ENCODE measurements at places on chromosomes 2 and 18.

GRCh38 chr2:168450732-168451131 is 5.3 kb upstream of the CERS6 start:
- no peak for DNase-seq

DNA sequence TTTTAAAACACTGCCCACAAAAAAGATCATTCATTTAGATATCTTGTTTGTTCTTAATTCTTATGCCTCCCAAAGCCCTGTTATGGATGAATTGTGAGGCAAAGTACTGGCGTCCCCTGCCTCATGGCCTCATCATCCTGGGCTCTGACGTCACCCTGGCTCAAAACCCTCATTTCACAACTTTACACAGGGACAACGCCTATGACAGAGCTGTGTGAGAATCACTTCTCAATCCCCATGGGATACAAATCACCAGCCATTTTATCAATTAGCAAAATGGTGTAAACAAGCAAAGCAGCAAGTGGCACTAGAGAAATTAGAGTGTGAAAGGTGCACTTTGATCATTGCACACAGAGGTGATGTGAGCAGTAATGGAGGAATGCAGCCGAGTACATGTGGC is 16.6 kb downstream of the FHOD3 start:
- DNase-seq: no peak

GRCh38 chr2:144849612-144850011 is 329.7 kb upstream of the ZEB2 start:
- DNase-seq: no peak

GRCh38 chr18:21684731-21685130 is 19.8 kb downstream of the ABHD3 start:
- DNase-seq: no peak
